CD4-positive, alpha-beta memory T cell (primary cell): ENCODE measurements at places on chromosomes 12 and 14.

GRCh38 chr12:68440068-68440581 lies 108.0 kb upstream of the MDM1 start:
- no peak for DNase-seq

DNA sequence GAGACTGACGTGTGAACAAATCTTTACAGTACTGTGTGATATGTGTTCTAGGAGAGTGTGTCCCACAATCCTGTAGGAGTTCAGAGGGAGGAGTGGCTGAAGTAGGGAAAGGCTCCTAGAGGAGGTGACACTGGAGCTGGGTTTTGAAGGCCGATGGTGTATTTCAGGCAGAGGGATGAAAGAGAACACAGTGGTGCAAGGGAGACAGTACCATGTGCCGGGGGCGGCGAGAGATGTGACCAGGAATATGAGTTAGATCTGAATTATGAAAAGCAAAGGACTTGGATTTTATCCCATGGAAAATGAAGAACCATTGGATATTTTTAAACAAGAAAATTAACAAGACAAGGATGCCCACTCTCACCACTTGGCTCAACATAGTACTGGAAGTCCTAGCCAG lies 77.0 kb upstream of the ESRRB start:
- no peak for DNase-seq

DNA sequence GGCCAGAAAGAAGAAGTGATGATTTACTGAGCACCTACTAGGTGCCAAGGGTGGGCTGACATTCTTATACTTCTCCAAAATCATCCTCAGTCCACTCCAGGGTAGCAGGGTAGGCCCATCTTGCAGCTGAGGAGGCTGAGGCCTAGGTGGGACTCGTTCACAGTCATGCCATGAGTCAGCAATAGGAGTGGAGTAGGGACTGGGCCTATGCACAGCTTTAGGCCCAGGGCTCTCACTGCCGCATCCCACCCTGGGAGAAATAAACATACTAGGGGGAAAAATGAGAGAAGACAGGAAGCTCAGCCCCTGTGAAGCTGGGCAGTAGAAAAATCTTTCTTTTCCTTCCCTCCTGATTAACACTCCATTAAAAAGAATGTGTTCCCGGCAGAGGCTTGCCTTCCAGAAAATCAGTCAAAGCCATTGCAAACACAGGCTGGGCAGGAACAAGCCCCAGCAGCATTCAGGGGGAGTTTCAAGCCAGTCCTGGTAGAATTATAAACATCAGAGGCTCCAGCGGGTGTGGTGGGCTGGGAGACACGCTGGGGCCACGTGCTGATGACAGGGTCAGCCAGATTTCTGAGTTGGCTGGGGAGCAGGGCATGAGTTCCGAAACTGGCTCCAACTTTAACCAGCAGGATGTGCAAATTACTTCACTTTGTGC lies 1.8 kb downstream of the HSPB8 start:
- DNase-seq = no peak

DNA sequence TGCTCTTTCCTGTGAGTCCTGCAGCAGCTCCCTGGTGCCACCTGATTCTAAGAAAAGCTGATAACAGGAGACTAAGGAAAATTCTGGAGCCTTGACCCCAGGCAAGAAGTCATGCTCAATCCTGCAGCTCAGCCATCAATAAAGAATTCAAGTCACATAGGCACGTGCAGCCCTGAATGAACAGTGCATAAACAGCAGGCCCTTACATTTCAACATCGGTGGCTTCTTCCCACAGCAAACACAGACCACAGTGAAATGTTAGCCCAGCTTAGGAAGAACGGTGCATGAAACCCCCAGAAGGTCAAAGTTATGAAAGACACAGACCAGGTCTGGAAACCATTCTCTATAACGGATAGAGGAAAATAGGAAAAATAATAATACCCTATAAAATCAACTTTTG lies 10.5 kb downstream of the CINP start:
- DNase-seq = no peak

- no peak for DNase-seq
These were observed 265.6 kb upstream of the RGS6 start for GRCh38 chr14:71666571-71667145.

DNA sequence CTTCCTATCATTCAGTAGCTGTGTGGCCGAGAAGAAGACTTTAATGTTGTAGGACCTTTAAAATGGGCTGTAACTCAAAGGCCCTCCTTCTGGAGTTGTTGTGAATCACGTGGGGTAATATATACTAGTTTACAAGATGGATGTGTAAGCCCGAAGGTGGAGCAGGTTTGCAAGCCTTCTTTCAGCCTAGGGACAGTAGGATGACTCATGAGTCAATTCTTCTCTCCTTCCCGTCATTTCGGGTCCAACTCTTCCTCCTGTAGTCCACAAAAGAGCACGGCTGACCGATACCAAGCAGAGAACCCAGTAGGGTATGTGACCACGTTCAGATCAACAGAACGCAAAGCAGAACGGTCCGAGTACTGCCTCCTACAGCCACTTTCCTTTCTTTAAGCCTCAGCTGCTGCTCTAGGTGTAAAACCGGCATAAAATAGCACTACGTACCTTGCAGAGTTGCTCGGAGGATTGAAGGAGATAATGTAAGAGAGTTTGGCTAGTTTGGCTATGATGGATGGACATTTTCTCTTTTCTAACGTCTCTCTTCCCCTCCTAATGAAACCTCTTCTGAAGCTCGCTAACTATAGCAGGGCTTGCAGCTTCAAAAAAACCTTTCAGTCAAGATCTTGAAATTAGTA lies 1.3 kb upstream of the RASSF3 start:
- peak; percentile 55 for DNase-seq

DNA sequence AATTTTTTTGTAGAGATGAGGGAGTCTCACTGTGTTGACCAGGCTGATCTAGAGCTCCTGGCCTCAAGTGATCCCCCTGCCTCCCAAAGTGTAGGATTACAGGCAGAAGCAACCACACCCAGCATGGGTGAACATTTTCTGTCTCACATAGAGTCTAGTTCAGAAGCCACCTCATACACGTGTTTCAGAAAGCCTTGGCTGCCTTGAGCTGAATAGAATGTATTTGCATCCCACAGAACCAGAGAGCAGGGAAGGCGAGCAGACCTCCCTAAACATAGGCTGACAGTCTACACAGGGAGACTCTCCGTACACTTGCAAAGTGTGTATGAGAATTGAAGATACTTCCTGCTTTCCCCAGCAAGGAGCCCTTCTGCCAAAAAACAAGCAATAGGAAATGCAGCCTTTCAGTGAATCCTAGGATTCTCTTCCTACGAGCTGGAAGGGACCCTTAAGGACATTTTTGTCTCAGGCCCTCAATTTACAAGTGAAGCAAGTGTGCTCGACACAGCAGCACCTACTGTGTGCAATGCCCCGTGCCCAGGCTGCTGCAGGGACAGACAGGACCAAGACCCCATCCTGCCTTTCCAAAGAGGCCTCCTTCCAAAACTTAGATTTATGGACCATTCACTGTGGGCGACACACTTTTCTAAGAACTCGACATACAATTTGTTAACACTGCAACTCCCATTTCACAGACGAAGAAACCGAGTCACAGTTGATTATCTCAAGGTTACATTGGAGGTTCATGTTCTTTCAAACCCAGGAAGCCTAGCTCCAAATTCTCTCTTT lies 11.2 kb downstream of the NUAK1 start:
- no peak for DNase-seq

DNA sequence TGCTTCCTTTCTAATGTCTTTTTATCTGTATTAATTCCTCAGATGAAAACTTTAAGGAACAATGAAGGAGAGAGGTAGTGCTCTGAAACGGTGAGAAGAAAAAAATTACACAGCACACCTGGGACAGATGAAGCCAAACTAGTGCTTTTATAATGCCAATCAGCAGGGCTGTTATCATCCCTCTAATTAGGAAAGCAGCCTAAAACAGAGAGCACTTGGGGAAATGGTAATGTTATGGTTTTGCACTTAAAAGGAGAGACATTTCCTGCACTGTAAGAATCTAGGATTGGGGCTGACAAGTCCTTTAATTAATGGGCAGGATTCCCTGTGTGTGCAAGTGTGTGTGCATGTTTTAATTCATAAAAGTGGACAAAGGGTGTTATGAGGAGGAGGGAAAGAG lies 4.8 kb upstream of the LMO3 start:
- no peak for DNase-seq

- DNase-seq = peak; percentile 54
These were observed 180.8 kb downstream of the EFCAB11 start for GRCh38 chr14:89773644-89774316.

GRCh38 chr12:47574252-47575021 lies 131.4 kb downstream of the RPAP3 start:
- no peak for DNase-seq

GRCh38 chr12:11877869-11878780 lies 192.6 kb upstream of the BCL2L14 start:
- no peak for DNase-seq

- no peak for DNase-seq
These were observed 68.9 kb downstream of the BCL11B start for GRCh38 chr14:99203080-99203479.

DNA sequence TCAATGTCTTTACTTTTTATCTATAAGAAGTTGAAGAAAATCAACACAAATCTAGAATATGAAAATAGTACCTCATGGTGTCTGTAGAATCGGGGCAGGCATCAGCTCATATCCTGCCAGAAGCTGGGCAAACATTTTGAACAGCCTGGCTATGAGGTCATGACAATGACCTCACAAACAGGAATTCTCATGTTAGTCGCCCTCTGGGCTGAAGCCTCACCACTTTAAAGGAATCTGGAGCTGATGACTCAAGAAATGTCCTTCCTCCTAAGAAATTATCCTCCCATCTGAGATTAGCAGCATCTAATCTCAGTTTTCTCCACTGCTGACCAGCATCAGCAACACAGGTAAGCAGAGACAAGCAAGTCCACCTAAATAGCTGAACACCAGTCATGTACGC lies 27.1 kb downstream of the CLIP1 start:
- DNase-seq = no peak

GRCh38 chr12:3278681-3279414 lies 201.7 kb downstream of the TSPAN9 start:
- no peak for DNase-seq

GRCh38 chr12:49626169-49626835 lies 2.9 kb downstream of the PRPF40B start:
- no peak for DNase-seq

DNA sequence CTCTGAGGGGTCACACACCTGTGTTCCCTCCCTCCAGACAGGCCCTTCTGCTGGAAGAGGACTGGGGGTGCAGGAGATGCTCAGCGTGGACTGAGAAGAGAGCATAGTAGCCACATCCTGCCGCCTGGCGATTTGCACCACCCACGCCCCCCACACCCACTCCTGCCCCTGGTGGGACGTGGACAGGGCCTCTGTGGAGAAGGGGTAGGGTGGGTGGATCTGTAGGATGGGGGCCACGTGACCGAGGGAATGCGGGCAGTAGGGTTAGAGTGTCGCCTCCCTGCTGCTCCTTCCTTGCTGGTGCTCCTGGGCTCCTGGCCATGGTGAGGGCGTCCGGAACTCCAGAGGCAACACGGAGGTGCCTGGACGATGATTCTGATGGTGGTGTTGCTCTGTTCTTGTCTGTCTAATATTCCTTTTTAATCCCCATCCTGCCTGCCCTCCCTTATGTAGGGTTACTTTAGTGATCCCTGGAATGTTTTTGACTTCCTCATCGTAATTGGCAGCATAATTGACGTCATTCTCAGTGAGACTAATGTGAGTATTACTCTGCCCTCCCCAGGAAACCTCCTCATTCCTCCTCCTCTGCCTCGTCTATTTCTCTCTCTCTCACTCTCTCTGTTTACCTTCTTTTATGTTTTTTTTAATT lies 161.5 kb upstream of the FKBP4 start:
- DNase-seq = no peak

- DNase-seq = no peak
These were observed 120.3 kb upstream of the NEDD1 start for GRCh38 chr12:96786791-96787190.

DNA sequence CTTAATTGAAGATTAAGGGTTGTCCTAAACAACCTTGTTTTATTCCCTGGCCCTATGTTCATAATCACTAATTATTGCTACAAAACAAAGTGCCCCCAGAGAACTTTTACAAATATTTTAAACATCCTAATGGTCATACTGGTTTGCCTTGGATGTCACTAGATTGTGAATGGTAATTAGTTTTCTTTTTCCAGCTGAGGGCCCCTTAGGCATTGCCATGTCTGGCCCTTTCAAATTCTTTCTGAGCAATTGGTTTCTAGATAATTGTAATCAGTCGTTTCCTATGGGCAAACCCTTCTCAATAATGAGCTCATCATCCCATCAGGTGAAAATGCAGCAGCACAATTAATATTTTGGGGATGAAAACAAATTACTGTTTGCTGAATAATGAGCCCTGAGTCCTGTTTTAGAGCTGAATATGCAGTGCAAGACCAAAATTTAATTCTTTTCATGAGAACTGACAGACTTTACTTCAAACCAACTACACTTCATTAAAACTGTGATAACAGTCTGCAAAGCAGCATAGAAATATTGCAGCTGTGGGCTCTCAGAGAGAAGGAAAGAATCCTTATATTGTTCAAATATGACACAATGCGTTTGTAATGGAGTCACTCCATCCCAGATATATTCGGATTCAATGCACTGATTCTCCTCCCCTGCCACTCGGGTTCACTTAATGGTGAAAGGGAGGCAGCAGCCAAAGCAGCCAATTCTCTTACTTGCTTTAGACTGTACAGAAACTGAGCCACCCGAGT lies 67.7 kb upstream of the ARHGAP5 start:
- DNase-seq = no peak
